ENCODE measurements at places on chromosomes 1 and 21.

GRCh38 chr21:26946744-26947446 lies 20.0 kb downstream of the ADAMTS5 start:
- H3K27ac ChIP-seq, result no peak overlapping the region
- no peak for DNase-seq
- H3K4me3 ChIP-seq, result no peak overlapping the region
- no peaks in the 10 kb centered on the region for H3K36me3 ChIP-seq
- no peaks in the 10 kb centered on the region for H3K27me3 ChIP-seq
- no peaks in the 10 kb centered on the region for H3K4me1 ChIP-seq

DNA sequence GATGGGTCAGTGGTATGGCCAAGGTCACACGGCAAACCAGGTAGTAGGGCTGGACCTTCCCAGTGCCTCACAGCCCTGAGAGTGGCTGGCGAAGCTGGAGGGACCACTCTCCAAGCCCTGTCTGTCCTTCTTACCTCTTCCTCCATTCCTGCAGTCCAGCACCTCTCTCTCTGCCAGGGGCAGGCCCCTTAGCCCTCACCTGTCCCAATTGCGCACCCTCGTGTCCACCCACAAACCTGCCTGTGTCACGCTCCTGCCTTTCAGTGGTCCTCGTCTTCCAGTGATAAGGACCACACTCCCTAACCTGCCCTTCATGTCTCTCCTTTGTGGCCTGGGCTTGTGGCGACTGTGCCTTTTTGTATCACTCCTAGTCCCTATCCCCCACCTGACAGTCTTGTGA lies 3.4 kb downstream of the PODN start:
- H3K4me1 ChIP-seq, result no peaks in the 10 kb centered on the region
- H3K27ac ChIP-seq, result no peak overlapping the region
- H3K27me3 ChIP-seq, result peaks cover 14% of the 10 kb centered on the region
- no peak for DNase-seq
- no peak overlapping the region for H3K4me3 ChIP-seq

DNA sequence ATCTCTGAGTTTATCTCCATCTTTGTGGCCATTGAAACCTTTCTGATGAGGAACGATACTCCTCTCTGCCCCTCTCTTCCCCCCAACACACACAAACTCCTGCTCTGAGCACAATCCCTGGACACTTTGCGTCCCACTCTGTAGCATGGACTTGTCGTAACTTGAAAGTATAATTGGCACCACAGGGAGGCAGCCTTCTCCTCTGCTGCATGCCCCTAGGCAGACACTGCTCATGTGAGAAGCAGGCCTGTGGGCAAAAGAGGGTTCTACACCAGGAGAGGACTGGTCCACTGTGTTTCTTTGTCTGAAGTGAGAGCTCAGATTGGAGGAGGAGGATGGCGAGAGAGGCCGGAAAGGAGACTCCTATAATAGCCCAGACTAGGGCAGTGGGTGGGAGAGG lies 3.8 kb upstream of the PARS2 start:
- H3K4me1 ChIP-seq, result peaks cover 13% of the 10 kb centered on the region
- no peak overlapping the region for H3K4me3 ChIP-seq
- H3K27ac ChIP-seq, result no peak overlapping the region
- no peaks in the 10 kb centered on the region for H3K36me3 ChIP-seq
- no peaks in the 10 kb centered on the region for H3K27me3 ChIP-seq

GRCh38 chr1:159921251-159921650 lies 4.1 kb downstream of the TAGLN2 start:
- peaks cover 29% of the 10 kb centered on the region for H3K4me1 ChIP-seq
- H3K27ac ChIP-seq, result peak overlapping the region; percentile 97
- no peak for DNase-seq
- no peaks in the 10 kb centered on the region for H3K27me3 ChIP-seq
- no peaks in the 10 kb centered on the region for H3K36me3 ChIP-seq

DNA sequence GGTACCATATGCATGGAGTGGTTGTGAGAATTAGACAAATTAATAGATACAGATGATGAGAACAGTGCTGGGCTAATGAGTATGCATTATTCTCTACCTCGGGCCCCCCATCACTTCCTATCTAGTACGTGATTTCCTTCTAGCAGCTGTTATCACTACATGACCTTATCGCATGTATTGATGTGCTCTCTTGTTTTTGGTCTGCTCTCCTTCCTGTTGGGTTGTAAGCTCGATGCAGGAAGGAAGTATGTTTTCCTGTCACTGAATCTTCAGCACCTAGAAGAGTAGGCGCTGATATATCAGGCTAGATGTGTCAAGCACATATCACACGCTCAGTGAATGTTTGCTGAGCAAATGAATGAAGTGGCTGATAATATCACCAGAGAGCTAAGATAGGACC lies 43.9 kb upstream of the IFNAR2 start:
- no peak overlapping the region for H3K27ac ChIP-seq
- no peaks in the 10 kb centered on the region for H3K27me3 ChIP-seq

- H3K36me3 ChIP-seq, result no peaks in the 10 kb centered on the region
- no peak for DNase-seq
- H3K4me3 ChIP-seq, result no peak overlapping the region
- H3K27me3 ChIP-seq, result no peaks in the 10 kb centered on the region
These were observed 25.5 kb downstream of the ADAMTS5 start for GRCh38 chr21:26941421-26941820.

DNA sequence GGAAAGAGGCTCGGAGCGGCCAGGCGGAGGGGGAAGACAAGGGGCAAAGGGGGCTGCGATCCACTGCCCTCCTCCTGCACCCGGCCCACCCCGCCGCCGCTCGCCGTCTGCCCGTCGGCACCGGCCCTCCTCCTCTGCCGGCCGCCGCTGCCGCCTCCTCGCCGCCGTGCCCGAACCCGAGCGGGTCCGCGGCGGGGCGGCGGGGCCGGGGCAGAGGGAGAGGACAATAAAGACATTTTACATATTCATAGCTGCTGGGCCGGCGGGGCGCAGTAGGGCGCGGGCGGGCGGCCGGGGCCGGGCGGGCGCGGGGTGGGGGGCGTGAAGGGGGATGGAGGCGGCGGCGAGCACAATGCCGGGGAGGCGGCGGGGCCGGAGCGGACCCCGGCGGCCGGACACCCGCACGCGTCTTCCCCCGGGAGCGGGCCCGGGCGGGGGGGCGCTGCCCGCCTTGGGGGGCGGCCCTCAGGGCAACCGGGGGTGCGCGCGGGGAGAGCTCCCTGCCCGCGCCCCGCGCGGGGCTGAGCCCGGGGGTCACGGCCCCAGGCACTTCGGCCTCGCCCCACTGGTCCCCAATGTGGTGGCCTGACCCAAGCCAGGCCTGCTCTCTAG lies 546 bp downstream of the POU2F1 start:
- peak overlapping the region; percentile 97 for H3K4me3 ChIP-seq
- no peaks in the 10 kb centered on the region for H3K36me3 ChIP-seq
- H3K4me1 ChIP-seq, result peaks cover 47% of the 10 kb centered on the region
- DNase-seq, result no peak
- H3K27me3 ChIP-seq, result no peaks in the 10 kb centered on the region

- H3K27me3 ChIP-seq, result no peaks in the 10 kb centered on the region
- H3K4me1 ChIP-seq, result peaks cover 20% of the 10 kb centered on the region
- DNase-seq, result no peak
These were observed 176.5 kb downstream of the HIVEP3 start for GRCh38 chr1:41742219-41742618.

DNA sequence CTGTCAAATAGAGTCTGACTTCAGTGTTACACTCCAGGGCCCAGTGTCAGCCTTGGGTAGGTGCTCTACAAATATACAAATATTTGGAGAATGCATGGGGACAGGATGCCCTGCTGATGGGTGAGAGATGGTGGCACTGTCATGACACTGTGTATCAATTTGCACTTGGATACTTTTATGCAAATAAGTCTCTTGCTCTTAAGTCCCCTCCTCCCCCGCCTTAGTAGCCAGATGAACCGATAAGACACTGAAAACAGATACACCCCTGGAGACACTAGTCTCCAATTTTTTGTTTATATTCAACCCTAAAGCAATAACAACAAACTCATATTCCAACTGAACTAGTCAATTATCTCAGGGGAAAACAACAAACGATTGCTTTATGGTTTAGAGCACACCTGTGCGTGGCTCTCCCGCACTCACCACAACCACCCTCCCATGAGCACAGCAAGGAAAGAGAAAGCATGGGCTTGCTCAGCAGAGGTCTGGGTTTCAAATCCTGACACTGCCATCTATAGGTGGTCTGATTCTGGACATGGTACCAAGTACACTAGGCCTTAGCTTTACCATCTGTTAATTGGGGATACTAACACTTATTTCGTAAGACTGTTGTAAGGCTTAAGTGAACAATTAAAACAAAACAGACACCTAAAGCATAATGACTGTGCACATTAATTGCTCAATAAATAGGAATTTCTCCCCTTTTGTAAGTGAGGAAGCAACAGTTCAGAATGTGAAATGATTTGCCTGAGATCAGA lies 50.3 kb downstream of the HIVEP3 start:
- no peaks in the 10 kb centered on the region for H3K36me3 ChIP-seq
- no peaks in the 10 kb centered on the region for H3K4me1 ChIP-seq
- DNase-seq, result no peak
- H3K4me3 ChIP-seq, result no peak overlapping the region

GRCh38 chr1:246012341-246012740 lies 494.7 kb downstream of the SMYD3 start:
- H3K4me1 ChIP-seq, result peaks cover 7% of the 10 kb centered on the region
- no peak overlapping the region for H3K4me3 ChIP-seq
- DNase-seq, result no peak
- no peaks in the 10 kb centered on the region for H3K27me3 ChIP-seq
- no peak overlapping the region for H3K27ac ChIP-seq
- H3K36me3 ChIP-seq, result no peaks in the 10 kb centered on the region

DNA sequence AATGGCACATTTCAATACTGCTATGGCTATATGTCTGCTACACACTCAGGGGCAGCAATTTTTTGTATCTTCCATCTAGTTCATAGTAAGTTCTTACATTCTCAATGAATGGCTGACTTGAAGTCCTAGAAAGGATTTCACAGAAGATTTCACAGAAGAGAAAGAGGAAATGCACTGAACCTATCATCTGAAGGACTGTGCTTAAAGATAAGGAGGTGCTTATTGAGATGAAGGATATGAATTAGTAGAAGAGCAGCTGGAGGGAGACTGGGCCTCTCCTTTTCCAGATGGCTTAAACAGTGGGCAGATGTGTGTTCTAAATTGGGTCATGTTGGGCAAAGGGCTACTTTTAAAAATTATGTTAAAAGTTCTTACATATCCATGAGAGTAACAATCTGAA lies 14.6 kb downstream of the ADAR start:
- H3K36me3 ChIP-seq, result peaks cover 46% of the 10 kb centered on the region
- H3K4me1 ChIP-seq, result no peaks in the 10 kb centered on the region
- H3K27ac ChIP-seq, result no peak overlapping the region

- DNase-seq, result peak; percentile 49
- no peaks in the 10 kb centered on the region for H3K27me3 ChIP-seq
- peaks cover 12% of the 10 kb centered on the region for H3K4me1 ChIP-seq
- no peaks in the 10 kb centered on the region for H3K36me3 ChIP-seq
- no peak overlapping the region for H3K4me3 ChIP-seq
These were observed 329.3 kb downstream of the BARHL2 start for GRCh38 chr1:90387805-90388204.

DNA sequence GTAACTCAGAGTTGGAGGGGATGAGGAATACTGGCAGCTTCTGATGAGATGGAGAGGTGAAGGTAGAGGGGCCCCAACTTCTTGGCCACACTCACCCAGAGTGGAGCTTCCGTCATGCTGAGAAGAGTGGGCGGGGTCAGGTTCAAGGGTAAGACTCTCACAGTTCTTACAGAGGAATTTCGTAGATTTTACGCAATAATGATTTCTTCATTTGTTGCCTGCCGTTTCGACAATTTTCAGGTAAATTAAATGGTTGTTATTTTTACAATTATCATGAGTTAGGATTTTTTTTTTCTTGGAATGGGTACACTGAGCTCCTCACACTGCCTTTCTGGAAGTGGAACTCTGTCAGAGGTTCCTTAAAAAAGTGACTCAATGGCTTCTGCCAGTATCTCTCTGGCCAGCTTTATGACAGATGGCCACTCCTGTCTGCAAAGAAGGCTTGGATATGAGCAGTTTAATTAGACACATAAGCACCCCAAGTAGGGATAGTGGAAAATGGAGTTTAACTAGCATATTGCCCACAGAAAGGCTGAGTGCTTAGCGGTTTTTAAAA lies 13.8 kb upstream of the NLRP3 start:
- DNase-seq, result no peak
- no peaks in the 10 kb centered on the region for H3K27me3 ChIP-seq
- H3K4me1 ChIP-seq, result no peaks in the 10 kb centered on the region
- no peaks in the 10 kb centered on the region for H3K36me3 ChIP-seq
- H3K4me3 ChIP-seq, result no peak overlapping the region

- no peak overlapping the region for H3K27ac ChIP-seq
- no peaks in the 10 kb centered on the region for H3K36me3 ChIP-seq
- H3K4me1 ChIP-seq, result no peaks in the 10 kb centered on the region
- no peak for DNase-seq
- peaks cover 7% of the 10 kb centered on the region for H3K27me3 ChIP-seq
These were observed 16.8 kb upstream of the INTS3 start for GRCh38 chr1:153711026-153711425.

DNA sequence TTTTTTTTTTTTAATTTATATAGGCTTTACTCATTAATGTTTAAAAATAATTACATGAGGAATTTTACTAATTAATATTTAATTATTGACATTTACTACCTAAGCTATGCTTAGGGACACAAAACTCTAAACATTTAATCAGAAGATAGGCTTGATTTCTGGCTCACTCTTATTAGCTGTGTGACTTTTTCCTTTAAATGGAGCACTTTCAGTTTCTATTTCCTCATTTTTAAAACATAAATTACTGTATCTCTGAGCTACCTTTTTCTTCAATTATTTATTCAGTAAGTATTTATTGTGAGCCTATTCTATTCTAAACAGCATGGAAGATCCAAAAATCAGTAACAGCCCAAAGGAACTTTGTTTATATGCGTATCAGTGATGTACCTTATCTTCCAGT lies 40.5 kb downstream of the MAP3K7CL start:
- no peak for DNase-seq
- no peaks in the 10 kb centered on the region for H3K36me3 ChIP-seq
- no peaks in the 10 kb centered on the region for H3K4me1 ChIP-seq
- H3K27me3 ChIP-seq, result no peaks in the 10 kb centered on the region
- no peak overlapping the region for H3K27ac ChIP-seq

DNA sequence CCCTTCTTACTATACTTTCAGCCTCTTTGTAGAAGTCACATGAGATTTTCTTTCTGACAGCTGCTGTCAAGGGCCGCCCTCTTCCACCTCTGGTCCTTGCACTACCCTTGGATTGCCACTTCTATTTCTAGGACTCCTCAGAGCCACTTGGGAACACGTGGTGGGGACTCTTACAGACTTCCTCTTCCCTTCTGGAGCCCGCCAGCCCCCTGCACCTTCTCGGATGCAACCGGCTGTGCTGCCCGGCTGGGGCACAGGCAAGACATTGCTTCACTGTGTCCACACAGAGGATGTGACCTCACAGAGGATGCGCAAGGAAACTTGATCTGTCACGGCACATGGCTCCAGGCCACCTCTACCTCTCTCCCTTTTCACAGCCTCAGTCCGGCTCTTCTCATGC lies 2.4 kb upstream of the IKBKE start:
- H3K27me3 ChIP-seq, result no peaks in the 10 kb centered on the region
- H3K4me3 ChIP-seq, result no peak overlapping the region
- peaks cover 18% of the 10 kb centered on the region for H3K4me1 ChIP-seq
- peak; percentile 30 for DNase-seq
- peaks cover 12% of the 10 kb centered on the region for H3K36me3 ChIP-seq

- no peak for DNase-seq
- peak overlapping the region; percentile 28 for H3K4me3 ChIP-seq
- no peak overlapping the region for H3K27ac ChIP-seq
- H3K4me1 ChIP-seq, result no peaks in the 10 kb centered on the region
- no peaks in the 10 kb centered on the region for H3K27me3 ChIP-seq
These were observed 1.7 kb downstream of the KCNK1 start for GRCh38 chr1:233615571-233615970.

All from tibial nerve (tissue), 4 donors.